ENCODE measurements at places on chromosomes 2 and 18.

GRCh38 chr2:205700331-205701132, 18.2 kb downstream of the NRP2 start:
- no peak for DNase-seq

DNA sequence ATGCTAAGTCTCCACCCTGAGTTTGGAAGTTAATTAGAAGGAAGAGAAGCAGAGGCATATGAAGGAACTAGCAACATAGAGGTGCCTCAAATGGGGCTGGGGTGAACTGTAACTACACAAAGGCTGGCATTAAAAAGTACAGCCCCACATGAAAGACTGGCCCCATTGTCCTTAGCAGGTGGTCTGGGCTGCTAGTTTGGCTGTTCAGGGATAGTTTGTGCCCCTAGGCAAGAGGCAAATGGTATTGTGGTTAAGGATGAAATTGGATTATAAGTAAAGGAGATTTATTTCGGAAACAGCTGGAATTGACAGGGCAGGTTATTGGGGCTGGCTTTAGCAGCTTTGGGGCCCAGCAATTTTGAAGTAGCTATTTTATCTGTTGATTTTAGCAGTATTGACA, 365.7 kb upstream of the TNP1 start:
- no peak for DNase-seq

DNA sequence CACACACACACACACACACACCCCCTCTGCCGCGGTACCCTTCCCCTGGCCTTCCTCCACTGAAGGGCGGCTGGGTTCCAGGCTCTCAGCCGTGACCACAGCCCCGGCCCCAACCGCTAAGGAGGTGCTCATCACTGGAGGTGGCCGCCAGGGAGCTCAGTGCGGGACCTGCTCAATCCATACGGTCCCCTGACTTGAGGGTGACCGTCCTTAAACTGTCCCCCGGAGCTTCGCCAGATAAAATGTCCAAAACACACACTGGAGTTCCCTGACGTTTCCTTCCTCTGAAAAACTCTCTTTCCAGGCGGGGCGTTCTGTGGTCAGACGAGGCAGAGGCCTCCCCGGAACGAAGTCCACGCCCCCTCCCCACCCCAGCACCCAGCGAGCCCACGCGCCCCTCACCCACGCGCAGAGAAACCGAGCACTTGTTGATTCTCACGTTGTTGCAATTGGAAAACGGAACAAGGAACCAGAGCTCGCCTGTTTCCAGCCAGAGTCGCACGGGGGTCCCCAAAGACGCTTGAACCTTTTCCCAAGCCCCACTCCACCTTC, 1.4 kb downstream of the MBP start:
- DNase-seq: no peak

DNA sequence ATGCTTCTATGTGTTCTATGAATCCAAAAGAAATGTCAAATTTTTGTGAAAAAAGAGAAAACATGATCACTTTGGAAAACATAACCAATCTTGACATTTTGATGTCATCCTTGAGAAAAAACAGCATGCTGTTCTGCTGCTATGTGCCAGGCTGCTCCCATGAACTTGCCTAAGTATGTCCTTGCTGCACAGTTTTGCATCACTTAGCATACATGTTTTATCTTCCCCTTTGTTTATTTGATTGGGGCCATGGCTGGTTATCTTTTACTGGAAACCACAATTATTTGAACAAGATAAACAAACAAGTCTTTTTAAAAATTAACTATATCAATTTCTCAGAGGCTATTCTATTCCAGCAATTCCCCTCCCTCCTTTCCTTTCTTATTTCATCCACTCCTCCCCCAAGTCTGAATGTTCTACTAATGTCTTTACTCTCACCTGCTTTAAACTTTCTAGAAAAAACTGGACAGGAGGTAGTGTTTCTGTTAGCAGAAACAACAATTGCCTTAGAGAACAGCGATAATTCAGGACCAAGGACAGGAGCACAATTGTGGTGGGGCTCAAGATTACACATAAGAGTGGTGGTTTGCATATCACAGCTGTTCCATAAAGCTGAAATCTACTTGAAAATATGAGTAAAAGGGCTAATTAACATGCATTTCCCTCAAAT, 6.7 kb downstream of the AOX1 start:
- no peak for DNase-seq

- no peak for DNase-seq
These were observed 93.9 kb downstream of the ACKR3 start for GRCh38 chr2:236663287-236664101.

DNA sequence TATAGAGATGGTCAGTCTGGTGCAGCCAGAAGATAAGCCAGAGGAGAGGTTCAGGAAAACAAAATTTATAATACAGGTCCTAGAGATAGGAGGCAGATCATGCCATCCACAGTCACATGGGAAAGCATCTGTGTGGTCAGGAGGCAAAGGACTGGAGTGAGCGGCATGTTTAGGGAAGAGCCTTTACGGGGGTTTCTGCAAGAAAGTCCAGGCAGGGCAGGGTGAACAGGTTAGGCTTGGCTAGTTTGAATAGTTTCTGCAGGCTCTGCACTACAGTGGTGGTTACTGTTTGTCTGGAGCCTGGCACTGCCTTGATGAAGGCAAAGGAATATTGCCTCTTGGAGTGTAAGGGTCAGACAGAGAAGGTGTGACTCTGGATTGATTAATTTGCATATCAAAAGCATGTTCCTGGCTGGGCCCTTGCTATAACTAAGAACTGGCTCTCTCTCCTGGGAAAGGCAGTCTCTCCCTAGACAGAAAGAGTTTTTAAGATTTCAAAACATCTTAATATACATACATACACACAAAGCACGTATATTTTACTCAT, 1034.7 kb upstream of the CHAC2 start:
- no peak for DNase-seq

DNA sequence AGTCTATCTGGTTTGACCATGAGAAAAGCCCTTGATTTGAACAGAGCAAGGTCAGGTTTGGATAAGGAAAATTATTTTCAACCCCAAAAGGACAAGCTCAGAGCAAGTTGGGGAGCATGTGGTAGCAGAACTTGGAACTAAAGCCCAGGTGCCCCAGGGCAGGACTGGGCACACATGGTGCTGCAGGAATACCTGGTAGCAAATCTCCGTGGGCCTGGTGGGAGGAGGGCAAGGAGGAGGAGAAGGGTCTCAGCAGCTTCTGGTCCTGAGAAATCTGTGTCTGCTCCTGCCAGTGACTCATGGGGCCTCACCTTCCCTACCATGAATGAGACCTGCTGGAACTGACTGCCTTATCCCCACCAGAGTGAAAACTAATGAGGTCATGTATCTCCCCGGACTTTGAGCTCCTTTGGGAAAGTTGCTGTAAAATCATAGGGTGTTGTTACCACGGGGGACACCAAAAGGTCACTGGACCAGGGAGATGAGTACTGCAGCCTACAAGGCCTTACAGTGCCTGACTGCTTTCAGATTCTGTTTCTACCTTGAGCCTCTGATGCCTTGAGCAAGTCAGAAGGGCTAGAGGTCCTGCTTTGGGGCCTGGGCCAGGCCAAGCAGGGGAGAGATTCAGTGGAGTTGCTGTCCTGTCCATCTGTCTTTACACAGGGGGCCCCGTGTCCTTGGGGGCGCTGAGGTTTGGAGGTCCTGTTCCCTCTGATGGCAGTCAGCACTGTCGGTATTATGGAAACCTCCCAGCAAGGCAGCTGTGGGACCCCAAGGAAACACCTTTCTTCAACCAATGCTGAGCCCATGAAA, 304.0 kb downstream of the MYCN start:
- no peak for DNase-seq

All from putamen (tissue), 1 donor.